NCI-H460 (cell line): ENCODE measurements at places on chromosomes 5 and 9.

DNA sequence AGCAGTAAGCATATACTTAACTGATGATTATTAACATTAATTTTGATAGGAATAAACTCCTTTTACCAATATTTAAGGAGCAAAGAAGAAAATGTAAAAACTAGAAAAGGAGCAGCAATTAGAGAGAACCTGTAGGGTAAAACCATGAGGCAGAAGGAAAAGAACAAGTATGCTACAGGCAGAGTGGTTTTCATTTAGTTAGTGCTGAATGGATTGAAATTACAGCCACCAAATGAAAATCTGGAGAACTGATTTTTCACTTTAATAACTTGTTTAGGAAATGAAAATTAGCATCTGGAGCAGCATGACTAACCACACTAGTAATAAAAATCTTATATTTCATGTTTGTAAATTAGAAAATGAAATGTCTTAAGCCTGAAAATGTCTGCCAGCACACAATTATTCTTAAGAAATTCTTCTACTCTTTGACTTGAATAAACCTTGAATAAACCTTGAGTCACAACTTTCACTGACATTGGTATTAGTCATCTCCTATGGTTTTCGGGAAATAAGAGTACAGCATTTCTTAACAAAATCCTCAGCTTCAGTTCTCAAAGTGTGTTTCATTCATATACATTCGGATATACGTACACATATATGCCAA lies 1504.9 kb upstream of the C9orf72 start:
- DNase-seq = no peak

GRCh38 chr9:133147412-133148198 lies 16.1 kb downstream of the GBGT1 start:
- peak; percentile 47 for DNase-seq

DNA sequence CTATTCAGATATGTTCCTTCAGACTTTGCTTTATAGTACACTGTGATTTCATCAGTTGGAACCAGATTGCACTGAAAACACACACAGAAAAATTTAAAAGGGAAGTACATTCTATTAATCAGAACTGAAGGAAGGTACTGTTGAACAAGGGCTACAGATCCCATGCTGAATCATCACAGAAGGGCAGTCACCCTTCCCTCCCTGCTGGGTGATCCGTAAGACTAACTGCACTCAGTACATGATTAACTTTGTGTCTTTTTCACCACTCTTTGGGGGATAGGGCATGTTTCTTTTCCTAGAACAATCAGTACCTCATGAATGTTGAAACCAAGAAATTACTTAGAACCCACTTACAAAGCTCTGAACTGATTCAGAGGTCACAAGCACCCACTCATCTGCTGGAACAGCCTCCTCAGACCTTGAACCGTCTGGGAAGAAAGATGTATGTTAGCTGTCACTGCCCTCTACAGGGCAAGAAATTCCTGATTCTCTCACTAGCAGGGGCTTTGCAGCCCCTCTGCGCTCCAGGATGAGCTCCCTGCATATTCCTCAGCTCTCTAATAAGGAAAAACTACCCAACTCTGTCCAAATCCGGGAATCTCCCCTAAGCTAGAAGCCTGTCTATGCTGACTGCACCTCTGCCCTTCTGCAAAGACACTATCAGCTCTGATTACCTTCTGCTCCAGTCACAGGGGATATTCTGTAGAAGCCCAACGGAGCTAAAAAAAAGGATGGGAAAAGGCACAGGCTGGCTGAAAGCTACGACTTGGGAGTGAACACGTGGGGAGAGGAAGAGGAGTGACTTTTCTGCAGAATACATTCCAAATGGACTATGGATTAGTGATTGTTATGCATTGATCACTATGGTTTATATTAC lies 51.0 kb downstream of the IARS1 start:
- DNase-seq = no peak

DNA sequence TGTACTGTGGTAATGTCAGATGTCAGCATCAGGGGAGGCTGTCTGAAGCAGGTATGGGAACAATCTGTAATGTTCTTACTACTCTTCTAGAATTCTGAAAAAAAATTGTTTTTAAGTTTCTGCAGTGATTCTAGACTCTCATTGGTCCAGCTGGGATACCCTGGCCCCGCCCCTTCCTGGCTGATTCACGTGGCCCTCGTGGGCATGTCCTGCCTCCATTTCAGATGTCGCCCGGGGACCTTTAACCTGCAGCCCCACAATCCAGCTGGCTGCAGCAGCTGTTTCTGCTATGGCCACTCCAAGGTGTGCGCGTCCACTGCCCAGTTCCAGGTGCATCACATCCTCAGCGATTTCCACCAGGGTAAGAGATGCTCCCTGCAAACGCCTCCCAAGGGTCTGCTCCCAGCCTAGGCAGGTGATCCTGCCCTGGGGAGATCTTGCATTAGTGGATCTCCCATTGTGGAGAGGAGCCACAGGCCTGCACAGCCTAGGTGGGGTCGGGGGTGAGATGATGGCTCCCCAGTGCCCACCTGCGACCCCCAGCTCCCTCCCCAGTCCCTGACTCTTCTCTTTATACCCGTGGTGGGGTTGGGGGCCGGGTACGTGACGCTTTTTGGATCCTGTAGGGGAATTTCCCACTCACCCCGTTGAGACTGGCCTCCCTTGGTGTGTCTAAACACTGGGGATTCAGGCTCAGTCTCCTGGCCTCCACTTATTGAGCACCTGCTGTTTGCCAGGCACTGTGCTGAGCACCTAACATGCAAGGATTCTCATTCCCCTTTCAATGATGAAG lies 36.5 kb downstream of the LAMC3 start:
- DNase-seq = no peak

GRCh38 chr9:87596862-87597261 lies 99.2 kb downstream of the DAPK1 start:
- no peak for DNase-seq

DNA sequence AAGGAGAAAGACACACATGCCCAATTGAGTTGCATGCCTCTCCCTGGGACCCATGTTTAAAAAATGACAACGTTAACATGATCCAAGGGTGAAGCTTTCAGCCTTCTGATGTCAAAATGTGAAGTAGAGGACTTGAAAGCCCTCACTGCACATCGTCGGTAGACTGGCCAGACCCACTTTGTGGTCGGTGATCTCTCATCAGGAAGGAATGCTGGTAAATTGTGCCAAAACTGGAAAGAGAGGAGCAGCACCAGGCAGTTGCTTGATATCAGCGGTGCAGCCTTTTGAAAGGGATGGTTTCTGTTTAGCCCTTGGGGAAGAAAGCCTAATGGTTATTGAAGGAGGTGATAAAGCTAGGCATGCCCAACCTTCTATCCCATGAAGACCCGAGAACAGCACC lies 125.3 kb upstream of the MARCHF11 start:
- DNase-seq = no peak

DNA sequence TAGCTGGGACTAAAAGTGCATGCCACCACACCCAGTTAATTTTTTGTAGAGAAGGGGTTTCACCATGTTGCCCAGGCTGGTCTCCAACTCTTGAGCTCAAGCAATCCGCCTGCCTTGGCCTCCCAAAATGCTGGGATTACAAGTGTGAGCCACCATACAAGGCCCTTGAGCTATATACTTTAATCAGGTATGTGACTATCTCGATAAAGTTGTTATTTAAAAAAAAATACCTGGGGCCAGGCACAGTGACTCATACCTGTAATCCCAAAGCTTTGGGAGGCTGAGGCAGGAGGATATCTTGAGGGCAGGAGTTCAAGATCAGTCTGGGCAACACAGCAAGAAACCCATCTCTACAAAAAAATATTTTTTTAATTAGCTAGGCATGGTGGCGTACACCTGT lies 19.2 kb downstream of the RNF145 start:
- no peak for DNase-seq

DNA sequence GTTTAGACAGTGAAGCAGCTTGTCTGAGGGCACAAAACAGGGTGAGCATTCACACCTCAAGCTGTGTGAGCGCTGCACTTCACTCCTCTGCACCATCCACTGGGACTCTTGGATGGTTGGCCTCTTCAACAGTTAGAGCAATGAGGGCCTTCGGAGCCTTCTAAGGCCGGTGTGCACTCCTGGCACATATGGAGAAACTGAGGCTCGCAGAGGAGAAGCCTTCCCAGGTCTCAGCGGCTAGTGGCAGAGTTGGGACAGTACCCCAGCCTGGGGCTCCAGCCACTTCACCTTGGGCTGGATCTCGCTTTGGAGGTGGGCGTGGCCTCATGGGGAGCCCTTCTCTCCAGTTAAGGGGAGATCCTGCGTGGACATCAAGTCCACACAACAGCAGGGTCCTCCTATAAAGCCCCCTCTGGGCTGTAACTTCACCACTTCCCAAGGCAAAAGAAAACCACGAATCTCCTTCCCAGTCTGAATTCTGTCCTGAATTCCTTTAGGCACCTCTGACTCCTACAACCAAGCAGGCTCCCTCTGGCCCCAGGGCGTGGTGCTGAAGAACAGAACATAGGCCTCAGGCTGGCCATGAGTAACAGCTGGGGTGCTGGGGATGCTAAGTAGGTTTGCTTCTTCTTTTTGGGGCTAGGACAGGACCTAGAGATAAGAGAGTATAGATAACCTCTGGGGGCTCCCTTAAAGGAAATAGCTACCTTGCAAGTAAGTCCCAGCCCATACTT lies 30.5 kb upstream of the CSF1R start:
- no peak for DNase-seq

DNA sequence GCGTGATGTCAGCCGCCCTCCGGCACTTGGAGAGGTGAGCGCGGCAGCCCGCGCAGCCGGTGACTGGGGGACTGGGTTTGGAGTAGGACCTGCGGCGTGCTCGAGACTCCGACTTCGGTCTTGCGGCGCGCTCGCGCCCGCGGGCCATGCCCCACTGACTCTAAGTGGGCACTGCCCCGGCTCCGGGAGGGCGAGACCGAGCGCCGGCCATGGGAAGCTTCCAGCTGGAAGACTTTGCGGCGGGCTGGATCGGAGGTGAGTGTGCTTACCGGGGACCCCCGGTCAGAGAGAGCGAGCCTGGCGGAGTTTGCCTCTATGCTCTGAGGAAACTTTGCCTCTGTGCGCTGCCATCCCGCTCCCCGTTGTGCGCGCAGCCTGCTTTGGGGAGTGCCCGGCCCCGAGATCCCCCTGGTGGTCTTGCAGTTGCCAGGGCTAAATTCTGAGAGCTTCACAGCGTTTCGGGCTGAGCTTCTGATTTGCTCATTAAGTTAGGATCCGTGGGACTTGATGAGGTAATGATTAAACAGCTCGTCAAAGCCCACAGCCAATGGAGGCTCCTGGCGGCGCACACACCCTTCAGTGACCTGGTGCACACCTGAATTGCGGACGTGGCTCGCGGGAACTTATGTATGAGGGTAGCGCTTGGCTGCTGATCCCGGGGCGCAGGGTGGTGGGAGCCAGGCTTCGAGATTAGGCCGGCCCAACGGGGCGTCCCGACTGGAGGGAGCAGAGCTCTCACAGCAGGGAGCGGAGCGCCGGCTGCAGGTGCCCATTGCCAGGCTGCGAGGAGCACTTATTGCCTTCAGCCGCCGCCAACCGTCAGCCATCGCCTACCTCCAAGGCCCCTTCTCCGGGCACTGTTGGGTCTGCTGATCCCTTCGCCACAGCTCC lies at the start of gene SLC25A48:
TSS of gene SLC25A48 (plus strand) at position 25 of the 891 bp plus-strand sequence. CDS start at position 210, 185 bp downstream.
- DNase-seq = no peak

GRCh38 chr9:107190061-107190935 lies 92.8 kb upstream of the RAD23B start:
- no peak for DNase-seq

DNA sequence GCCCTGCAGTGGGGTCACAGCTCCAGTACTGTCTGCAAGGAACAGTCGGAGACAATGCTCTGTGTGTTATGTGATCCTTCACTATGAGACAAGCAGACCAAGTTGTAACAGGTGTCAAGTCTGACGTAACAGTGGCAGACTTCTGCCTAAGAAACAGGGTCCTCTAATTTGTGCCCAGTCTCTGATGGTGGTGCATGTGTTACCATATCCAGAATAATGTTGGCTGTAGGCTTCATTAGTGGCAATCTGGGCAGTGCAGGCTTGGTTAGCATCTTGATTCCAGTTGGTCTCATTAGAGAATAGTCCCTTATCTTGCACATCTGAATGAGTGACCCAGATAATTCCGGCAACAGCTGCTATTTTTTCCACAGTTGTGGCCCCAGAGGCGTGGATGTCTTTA lies 33.8 kb downstream of the ZNF131 start:
- DNase-seq = no peak

GRCh38 chr9:4936277-4936676 lies 48.8 kb upstream of the JAK2 start:
- no peak for DNase-seq

DNA sequence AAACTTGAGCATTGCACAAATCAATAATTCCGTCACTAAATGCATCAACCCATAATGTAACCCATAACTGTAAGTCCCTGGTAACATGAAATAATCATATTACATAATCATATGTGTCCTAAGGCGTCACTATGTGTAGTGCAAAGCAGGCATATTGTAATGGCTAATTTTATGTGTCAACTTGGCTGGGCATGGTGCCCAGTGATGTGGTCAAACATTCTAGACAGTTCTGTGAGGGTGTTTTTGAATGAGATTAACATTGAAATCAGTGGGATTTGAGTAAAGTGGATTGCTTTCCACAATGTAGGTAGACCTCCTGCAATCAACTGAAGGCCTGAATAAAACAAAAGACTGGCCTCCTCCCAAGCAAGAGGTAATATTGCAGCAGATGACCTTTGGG lies 794.4 kb upstream of the ACO1 start:
- no peak for DNase-seq

- DNase-seq = no peak
Observed at GRCh38 chr5:38509185-38509584, 47.3 kb downstream of the LIFR start.

GRCh38 chr9:14935106-14935751 lies 25.0 kb upstream of the FREM1 start:
- DNase-seq = no peak

DNA sequence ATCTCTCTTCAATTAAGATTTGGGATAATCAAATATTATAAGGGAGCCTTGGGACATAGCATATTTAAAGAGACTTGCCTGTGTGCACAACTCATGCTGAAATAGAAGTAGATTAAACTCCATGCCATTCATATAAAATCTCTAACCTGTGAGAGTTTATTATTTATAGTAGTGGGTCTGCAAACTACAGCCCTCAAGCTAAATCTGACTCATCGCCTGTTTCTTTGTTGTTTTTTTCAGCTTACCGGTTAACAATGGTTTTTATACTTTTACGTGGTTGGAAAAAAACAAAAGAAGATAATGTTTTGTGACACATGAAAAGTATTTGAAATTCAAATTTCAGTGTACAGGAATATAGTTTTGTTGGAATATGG lies 61.9 kb upstream of the GHR start:
- no peak for DNase-seq
